ENCODE measurements at places on chromosomes 3 and 15.

GRCh38 chr15:38695249-38696108 is 130.9 kb upstream of the RASGRP1 start:
- peak; percentile 59 for DNase-seq

DNA sequence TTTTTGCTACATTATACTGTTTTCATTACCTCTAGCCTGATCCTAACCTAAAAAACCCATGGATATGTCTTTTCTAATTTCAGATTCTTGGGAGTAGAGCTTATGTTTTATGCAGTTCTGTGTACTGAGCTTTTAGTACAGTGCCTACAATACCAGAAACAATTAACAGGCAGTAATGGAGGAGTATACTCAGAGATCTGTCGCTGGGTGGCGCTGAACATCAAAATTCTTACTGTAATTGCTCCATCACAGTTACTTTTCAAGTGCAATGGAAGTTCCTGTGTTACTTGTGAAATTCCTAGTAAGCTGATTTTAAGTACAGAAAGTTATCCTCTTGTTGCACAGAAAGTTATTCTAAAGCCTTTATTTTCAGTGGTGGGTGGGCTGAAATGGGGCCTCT is 66.9 kb downstream of the RNF13 start:
- DNase-seq, result peak; percentile 18

GRCh38 chr3:106635271-106635670 is 742.0 kb upstream of the CCDC54 start:
- DNase-seq, result no peak

GRCh38 chr3:190360228-190360627 is 27.7 kb upstream of the CLDN16 start:
- DNase-seq, result no peak

- DNase-seq, result no peak
Measured at GRCh38 chr15:92283813-92284212, 109.9 kb upstream of the ST8SIA2 start.
